ENCODE measurements at places on chromosomes 3 and 15.

DNA sequence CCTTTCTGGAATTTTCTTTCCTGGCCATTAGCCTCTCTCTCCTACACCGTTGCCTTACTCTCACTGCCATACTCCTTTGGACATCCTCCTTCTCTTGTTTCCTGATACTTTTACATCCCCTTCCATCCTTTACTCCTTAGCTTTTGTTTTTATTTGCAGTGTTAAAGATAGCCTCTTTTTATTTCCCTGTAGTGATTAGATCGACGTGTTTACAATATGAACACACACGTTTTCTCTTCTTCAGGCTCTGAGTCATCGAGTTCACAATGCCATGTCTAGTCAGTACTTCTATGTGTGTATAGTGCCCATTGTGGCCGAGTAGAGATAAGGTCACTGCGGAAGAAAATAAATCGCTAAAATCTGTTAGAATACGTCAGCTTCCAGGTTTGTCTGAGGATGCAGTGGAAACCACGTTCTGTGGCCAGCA is 208.5 kb downstream of the LPP start:
- peak; percentile 69 for DNase-seq

GRCh38 chr3:133572158-133573053 is 1.1 kb upstream of the CDV3 start:
- DNase-seq = no peak

DNA sequence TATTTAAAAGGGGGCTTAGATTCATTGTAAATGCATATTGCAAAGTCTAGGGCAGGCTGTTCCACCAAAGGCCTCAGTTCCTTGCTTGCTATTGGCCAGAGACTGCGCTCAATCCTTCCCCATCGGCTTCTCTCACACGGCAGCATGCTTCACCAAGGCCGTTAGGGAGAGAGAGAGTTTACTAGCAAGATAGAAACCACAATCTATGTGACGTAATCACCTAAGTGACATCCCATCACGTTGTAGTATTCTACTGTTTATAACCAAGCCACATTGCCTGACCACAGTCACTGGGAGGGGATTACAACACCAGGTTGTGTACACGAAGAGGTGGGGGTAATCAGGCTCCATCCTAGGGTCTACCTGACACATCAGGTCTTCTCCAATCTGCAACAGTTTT is 16.0 kb upstream of the NPAP1 start:
- DNase-seq = no peak

DNA sequence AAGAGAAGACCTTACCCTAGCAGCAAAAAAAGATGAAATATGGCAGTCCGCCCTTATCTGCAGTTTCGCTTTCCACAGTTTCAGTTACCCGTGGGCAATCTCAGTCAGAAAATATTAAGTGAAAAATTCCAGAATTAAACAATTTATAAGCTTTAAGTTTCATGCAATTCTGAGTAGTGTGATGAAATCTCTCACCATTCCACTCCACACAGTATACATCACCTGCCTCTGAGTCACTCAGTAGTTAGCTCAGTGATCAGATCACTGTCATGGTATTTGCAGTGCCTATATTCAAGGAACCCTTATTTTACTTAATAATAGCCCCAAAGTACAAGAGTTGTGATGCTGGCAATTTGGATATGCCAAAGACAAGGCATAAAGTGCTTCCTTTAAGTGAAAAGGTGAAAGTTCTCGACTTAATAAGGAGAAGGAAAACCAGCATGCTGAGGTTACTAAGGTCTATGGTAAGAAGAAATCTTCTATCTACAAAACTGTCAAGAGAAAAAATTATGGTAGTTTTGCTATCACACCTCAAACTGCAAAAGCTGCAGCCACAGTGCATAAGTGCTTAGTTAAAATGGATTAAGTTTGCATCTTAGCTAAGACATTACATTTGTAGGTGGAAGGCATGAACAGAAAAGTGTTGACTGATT is 48.1 kb downstream of the HSPBAP1 start:
- DNase-seq = peak; percentile 48

GRCh38 chr3:101624857-101625256 is 50.9 kb downstream of the PCNP start:
- no peak for DNase-seq

DNA sequence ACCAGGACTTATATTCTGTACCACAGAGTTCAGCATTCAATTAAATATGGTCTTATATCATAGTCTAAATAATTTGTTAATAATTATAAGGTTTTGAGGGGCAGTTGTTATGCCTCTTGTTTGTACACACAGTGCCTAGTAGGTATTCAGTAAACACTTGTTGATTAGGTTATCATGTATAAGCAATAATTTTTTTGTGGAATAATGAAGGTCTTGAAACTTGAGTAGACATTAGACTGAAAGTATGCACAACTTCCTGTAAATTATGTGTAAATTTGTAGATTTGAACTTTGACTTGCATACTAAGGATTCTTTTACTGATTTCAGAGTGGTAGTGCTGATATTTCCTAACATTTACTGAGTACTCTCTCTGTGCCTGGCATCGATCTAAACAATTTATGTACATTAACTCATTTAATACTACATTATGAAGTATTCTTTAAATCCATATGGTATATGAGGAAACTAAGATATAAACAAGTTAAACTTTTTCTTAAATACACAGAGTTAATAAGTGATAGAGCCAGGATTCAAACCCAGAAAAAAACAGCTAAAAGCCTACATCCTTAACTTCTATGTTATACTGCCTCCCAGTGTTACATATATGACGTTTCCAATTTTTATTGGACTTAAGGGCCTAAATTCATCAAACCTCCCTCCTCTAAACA is 65.1 kb downstream of the GLCE start:
- no peak for DNase-seq

DNA sequence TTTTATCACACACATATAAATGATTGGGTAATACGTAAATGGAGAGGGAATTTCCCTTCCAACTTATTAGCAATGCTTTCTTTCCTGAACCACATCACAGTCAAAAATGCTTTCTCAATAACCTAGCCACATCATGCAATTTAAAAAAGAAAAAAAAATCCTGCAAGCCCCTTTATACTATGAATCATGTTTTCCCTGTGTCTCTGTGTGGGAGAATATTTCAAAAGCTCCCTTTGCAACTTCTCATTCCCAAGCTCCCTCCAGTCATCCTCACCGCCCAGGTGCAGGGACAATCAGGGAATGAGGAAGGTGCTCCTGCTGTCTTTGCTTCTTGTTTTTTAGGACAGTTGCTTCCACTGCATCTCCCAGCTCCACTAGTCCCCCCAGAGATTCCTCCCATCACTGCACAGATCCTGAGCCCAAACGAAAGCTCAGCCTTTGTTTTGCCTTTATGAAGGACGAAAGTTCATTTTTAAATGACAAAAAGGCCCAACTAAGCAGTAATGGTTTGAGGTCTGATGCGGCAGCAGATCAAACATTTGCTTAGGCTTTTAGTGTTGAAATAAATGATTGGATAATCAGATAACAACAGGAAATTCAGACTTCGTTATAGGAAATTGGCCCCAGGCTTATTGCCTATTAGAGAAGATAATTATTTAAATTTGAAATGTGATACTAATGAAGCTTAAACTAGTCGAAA is 47.8 kb upstream of the ADGRG7 start:
- no peak for DNase-seq

DNA sequence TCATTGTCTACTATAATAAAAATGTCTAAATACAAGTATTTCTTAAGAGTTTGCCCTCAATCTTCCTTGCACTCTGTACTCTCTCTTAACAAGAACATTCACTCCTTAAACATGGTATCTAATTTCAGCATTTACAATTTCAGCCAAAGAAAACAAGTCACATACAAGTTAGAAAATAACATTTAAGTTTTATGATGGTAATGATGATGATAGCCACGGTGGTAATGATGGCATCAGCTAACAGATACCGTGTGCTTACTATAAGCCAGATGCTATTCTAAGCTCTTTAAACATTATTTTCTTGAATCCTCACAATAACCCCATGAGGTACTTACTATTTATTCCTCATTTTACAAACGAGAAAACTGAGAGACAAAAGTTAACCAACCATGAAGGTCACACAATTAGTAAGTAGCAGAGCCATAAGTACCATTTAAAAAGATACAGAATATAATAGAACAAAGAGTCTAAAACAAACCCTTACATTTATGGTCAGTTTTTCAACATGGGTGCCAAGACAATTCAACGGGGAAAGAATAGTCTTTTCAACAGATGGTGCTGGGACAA is 7.4 kb downstream of the SPICE1 start:
- DNase-seq = no peak

GRCh38 chr3:11651900-11652299 is 8.2 kb upstream of the VGLL4 start:
- no peak for DNase-seq

GRCh38 chr3:142009029-142009428 is 132.6 kb downstream of the ATP1B3 start:
- no peak for DNase-seq

All from Panc1 (cell line).